Neuronal stem cell (in vitro differentiated cells): ENCODE measurements at places on chromosomes 13 and 19.

- H3K27me3 ChIP-seq: peaks cover 5% of the 10 kb centered on the region
- no peak overlapping the region for H3K4me3 ChIP-seq
- no peak overlapping the region for H3K27ac ChIP-seq
- no peaks in the 10 kb centered on the region for H3K4me1 ChIP-seq
- DNase-seq: no peak
These were observed 13.0 kb upstream of the LCP1 start for GRCh38 chr13:46195016-46195415.

DNA sequence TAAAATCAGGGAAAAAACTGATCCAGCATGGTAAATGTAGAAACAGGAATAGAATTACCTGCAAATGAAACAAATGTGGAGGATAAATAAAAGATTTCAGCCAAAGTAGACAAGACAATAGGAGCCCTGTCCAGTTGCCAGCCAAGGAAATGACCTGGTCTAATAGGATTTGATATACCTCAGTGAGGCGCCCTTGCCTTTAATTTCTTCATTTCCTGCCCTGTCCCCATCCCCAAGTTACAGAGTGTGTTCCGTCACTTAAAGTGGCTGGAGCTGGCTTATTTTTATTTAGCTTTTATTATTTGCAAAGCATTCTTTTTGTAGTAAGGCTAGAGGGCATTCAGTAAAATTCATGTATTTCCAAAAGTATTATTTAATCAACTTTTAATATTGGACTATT lies 1022.0 kb downstream of the EFNB2 start:
- no peak overlapping the region for H3K27ac ChIP-seq
- H3K27me3 ChIP-seq: no peaks in the 10 kb centered on the region
- DNase-seq: no peak
- H3K4me1 ChIP-seq: no peaks in the 10 kb centered on the region
- H3K4me3 ChIP-seq: no peak overlapping the region

- no peak for DNase-seq
- no peaks in the 10 kb centered on the region for H3K27me3 ChIP-seq
- H3K27ac ChIP-seq: no peak overlapping the region
- no peak overlapping the region for H3K4me3 ChIP-seq
- H3K4me1 ChIP-seq: no peaks in the 10 kb centered on the region
These were observed 32.6 kb upstream of the IGFL4 start for GRCh38 chr19:46073268-46073922.

DNA sequence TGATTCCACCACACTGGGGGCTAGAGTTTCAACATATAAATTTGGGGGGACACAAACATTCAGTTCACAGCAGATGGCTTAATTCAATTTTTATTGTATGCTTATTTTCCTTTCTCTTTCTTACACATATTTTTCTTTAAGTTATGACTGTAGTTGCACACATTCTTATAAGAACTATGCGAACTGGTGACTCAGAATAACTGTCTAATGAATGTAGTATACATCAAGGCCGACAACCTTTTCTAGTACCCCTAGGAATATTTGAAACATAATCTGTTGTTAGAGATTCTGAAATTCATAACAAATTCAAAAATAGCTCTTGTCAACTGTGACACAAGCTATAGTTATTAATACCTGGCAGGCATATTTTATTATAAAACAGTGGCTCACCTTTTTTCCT lies 695.6 kb downstream of the PCDH9 start:
- H3K4me1 ChIP-seq: peaks cover 3% of the 10 kb centered on the region
- H3K27ac ChIP-seq: no peak overlapping the region
- no peak for DNase-seq
- H3K4me3 ChIP-seq: no peak overlapping the region
- no peaks in the 10 kb centered on the region for H3K27me3 ChIP-seq

- H3K27me3 ChIP-seq: no peaks in the 10 kb centered on the region
- H3K27ac ChIP-seq: no peak overlapping the region
- H3K36me3 ChIP-seq: no peaks in the 10 kb centered on the region
- H3K4me3 ChIP-seq: no peak overlapping the region
- DNase-seq: no peak
These were observed 5.1 kb downstream of the DACH1 start for GRCh38 chr13:71861769-71862458.

- H3K27me3 ChIP-seq: no peaks in the 10 kb centered on the region
- H3K36me3 ChIP-seq: peaks cover 53% of the 10 kb centered on the region
- H3K4me3 ChIP-seq: no peak overlapping the region
- DNase-seq: no peak
These were observed 2.4 kb downstream of the DHX34 start for GRCh38 chr19:47351548-47351947.

DNA sequence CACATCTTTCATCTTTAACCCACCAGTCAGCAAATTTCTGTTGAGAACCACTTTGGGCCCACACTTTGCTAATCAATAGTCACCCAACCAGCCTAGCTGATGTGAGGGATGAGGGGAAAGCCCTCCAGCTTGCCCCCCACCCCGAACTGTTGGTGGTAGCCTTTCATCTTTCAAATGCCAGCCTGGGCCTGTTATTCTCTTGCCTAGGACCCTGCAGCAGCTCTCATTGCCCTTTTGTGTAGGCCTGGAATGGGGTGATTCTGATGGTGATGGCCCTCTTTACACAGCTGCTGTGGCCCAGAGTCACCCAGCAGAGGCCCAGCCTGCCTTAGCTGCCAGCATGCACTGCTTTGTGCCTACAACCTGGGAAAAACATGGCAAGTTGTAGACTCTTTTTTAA lies 294.5 kb downstream of the SLC7A1 start:
- DNase-seq: no peak
- no peak overlapping the region for H3K4me3 ChIP-seq
- H3K27me3 ChIP-seq: no peaks in the 10 kb centered on the region
- H3K27ac ChIP-seq: no peak overlapping the region
- H3K36me3 ChIP-seq: no peaks in the 10 kb centered on the region
- H3K4me1 ChIP-seq: no peaks in the 10 kb centered on the region

DNA sequence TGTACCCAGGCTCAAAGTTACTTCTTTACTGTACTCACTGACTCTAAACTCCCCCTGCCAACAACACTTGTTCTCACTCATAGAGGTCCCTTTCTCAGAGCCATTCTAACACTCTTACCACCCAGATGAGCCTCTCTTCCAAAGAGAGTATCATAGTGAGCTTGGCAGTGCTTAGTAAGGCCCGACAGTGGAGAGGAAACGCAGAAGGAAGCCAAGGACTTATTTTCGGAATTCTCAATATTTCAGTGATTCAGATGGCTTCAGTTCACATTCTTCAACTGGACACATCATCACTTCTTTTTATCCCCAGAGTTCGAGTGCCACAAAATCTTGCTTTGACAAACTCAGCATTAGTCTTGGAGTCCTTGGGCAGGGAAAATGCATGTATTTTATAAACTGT lies 285.9 kb downstream of the DNAJC15 start:
- no peak overlapping the region for H3K27ac ChIP-seq
- H3K36me3 ChIP-seq: no peaks in the 10 kb centered on the region
- H3K4me3 ChIP-seq: no peak overlapping the region
- peaks cover 2% of the 10 kb centered on the region for H3K4me1 ChIP-seq
- H3K27me3 ChIP-seq: no peaks in the 10 kb centered on the region

DNA sequence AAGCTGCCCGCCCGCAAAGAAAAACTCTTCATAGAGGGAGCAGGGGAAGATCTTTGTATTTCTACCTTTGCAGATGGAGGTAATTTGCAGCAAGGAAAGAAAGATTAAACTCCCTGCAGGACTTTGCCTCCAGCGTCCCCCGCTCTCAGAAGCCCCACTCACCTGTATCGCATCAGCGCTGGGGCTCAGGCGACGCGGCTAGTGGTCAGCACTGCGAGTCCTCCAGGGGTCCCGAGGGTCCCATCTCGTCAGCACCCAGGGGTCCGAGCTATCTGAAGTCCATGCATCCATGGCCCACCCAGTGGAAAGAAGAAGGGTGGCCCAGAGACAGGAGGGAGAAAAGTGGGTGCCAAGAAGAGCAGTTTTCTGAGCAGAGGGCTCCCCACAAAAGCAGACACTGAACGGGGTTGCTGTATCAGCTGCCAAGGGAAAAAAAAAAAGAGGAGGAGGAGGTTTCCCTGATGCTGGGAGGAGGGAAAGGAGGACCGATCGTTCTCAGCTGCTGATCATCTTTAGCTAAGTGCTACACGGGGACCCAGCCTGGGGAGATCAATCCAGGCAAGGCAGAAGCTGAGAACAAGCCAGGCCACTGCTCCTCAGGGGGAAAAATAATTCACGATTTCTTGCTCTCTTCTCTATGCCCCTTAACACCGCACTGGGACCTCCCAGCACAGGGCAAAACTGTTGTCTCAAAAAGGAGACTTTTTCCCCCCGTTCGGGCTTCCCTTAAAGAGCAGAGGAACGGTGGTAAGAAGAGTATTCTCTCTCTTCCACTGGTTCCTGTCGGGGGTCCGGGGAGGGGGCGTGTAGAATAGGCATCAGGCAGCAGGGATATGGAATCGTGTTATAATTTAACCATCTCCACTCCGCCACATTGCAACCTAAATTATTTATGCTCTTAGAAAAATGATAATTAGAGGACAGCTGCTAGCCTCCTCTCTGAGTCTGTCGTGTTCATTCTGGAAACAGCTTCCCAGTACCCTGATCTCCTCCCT lies 117.7 kb upstream of the CACNA1A start:
- no peak overlapping the region for H3K4me3 ChIP-seq
- peaks cover 32% of the 10 kb centered on the region for H3K27me3 ChIP-seq
- H3K36me3 ChIP-seq: no peaks in the 10 kb centered on the region
- DNase-seq: no peak

DNA sequence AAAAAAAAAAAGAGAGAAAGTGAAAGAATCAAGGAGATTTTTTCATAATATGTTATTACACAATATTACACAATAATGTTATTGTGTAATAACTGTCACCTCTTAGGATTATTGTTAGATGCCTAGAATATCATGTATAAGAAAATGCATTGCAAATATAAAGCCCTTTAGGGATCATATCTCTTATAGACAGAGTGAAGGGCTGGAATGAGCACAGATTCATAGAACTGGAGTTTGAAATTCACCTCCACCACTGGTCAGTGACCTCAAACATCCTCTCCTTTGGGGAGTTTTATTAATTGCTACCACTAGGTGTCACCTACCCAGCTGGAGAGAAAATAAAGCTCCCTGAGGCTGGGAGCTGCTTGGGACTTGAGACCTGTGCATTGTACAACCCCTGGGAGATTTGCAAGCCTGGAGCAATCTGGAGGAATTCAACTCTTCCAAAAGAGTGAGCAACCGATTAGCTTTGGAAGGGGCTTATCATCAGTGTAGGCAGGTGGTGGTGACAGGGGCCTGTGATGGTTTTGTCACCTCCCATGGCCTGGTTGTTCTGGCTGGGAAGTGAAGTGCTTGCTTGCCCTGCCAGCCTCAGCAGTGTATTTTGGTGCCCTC lies 30.3 kb upstream of the FRY start:
- no peaks in the 10 kb centered on the region for H3K36me3 ChIP-seq
- DNase-seq: peak; percentile 24
- H3K27me3 ChIP-seq: no peaks in the 10 kb centered on the region
- peaks cover 6% of the 10 kb centered on the region for H3K4me1 ChIP-seq
- H3K4me3 ChIP-seq: no peak overlapping the region

GRCh38 chr19:28632371-28633080 lies 580.4 kb downstream of the UQCRFS1 start:
- H3K4me1 ChIP-seq: peaks cover 2% of the 10 kb centered on the region
- H3K27ac ChIP-seq: no peak overlapping the region
- H3K36me3 ChIP-seq: no peaks in the 10 kb centered on the region
- no peaks in the 10 kb centered on the region for H3K27me3 ChIP-seq
- DNase-seq: no peak

- no peaks in the 10 kb centered on the region for H3K4me1 ChIP-seq
- H3K27me3 ChIP-seq: no peaks in the 10 kb centered on the region
- H3K36me3 ChIP-seq: no peaks in the 10 kb centered on the region
- DNase-seq: no peak
- H3K4me3 ChIP-seq: no peak overlapping the region
- H3K27ac ChIP-seq: no peak overlapping the region
These were observed 158.7 kb upstream of the GPR12 start for GRCh38 chr13:26919311-26919710.
